ENCODE measurements at places on chromosomes 11 and 22.
A peak's percentile ranks its signal among the peaks of the same experiment; 100 is the strongest.

DNA sequence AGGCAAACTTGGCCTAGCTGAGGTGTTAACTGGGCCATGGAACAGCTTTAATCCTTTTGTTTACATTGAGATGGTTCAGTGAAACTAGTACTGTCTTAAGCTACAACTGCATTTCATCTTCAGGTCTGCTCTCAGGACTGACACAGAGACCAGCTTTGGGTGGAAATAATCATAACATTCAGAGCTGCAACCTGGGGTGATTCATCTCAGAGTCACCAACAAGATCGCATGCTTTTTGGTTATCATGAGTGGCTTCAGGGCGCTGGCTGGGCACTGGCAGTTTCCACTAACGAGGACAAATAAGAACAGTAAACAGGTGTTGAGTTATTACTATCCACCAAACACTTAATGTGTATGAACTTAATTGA is 60.9 kb upstream of the PAX6 start:
- H3K4me1 ChIP-seq, result peaks cover 51% of the 10 kb centered on the region
- H3K27ac ChIP-seq, result no peak overlapping the region
- H3K36me3 ChIP-seq, result no peaks in the 10 kb centered on the region
- H3K4me3 ChIP-seq, result no peak overlapping the region
- DNase-seq, result no peak

GRCh38 chr22:25137577-25138525 is 61.8 kb upstream of the CRYBB3 start:
- DNase-seq, result no peak
- H3K27ac ChIP-seq, result no peak overlapping the region
- no peaks in the 10 kb centered on the region for H3K4me1 ChIP-seq
- no peaks in the 10 kb centered on the region for H3K36me3 ChIP-seq
- no peaks in the 10 kb centered on the region for H3K27me3 ChIP-seq

- H3K27me3 ChIP-seq, result no peaks in the 10 kb centered on the region
- H3K4me1 ChIP-seq, result peaks cover 6% of the 10 kb centered on the region
- no peak overlapping the region for H3K27ac ChIP-seq
- H3K4me3 ChIP-seq, result no peak overlapping the region
- DNase-seq, result no peak
- no peaks in the 10 kb centered on the region for H3K36me3 ChIP-seq
These were observed 86.3 kb downstream of the SNX19 start for GRCh38 chr11:130829920-130830511.

DNA sequence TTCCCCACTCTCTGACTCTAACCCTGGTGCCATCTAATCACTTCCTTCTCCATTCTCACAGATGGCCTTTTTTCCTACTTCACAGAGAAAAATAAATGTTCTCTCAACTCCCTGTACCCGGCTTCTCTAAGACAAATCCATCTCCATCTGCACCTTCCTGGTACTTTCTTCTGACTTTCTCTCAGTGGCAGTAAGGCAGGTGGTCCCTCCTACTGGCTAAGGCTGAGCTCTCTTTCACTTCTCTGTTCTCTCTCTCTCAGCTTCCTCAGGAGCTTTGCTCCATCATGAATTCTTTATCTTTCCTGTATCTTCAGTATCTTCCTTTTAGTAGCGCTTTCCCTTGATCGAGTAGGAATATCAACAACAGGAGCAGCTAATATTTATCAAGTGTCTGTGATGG is 421.6 kb downstream of the TMEM135 start:
- H3K27ac ChIP-seq, result no peak overlapping the region
- DNase-seq, result no peak
- no peaks in the 10 kb centered on the region for H3K4me1 ChIP-seq
- H3K27me3 ChIP-seq, result no peaks in the 10 kb centered on the region
- H3K4me3 ChIP-seq, result no peak overlapping the region
- no peaks in the 10 kb centered on the region for H3K36me3 ChIP-seq

DNA sequence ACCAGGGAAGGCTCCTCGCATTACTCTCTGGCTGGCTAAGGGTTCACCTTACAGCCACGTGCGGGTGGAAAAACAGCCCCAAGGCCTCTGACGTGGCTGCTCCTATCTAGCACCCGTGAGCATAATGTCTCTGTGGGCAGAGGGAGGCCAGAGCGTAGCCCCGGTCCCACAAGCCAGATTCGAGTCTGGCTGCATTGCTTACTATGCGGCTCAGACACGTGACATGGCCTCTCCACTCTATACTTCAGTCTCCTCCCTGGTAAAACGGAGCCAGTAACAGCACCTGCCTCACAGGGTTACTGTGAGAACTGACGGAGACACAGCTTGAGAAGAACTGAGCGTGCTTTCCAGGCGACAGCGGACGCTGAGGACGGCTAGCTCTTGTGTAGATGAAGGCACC is 105.8 kb upstream of the BID start:
- H3K27me3 ChIP-seq, result no peaks in the 10 kb centered on the region
- no peaks in the 10 kb centered on the region for H3K36me3 ChIP-seq
- H3K4me1 ChIP-seq, result no peaks in the 10 kb centered on the region
- H3K4me3 ChIP-seq, result no peak overlapping the region
- H3K27ac ChIP-seq, result no peak overlapping the region

GRCh38 chr11:19380375-19380774 is 139.6 kb upstream of the E2F8 start:
- no peaks in the 10 kb centered on the region for H3K27me3 ChIP-seq
- H3K4me3 ChIP-seq, result no peak overlapping the region
- H3K27ac ChIP-seq, result no peak overlapping the region
- DNase-seq, result no peak
- H3K36me3 ChIP-seq, result no peaks in the 10 kb centered on the region

DNA sequence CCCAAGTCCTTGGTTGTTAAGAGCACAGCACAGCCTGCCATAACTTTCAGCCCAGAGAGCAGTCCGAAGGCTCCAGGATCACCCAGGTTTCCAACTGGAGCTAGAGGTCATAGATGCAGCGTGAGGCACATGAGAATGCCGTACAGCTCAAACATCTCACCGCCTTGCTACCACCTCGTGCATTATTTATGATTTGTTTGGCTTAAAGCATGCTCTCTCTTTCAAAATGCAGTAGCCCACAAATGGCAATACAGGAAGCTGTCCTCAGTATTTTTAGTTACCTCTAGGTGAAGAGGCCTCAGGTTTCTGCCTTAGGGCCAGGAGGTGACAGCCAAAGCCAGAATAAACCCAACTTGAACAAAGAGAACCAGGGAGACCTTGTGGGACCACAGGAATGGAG is 14.4 kb downstream of the SCN3B start:
- DNase-seq, result no peak
- H3K27ac ChIP-seq, result no peak overlapping the region
- H3K36me3 ChIP-seq, result no peaks in the 10 kb centered on the region

DNA sequence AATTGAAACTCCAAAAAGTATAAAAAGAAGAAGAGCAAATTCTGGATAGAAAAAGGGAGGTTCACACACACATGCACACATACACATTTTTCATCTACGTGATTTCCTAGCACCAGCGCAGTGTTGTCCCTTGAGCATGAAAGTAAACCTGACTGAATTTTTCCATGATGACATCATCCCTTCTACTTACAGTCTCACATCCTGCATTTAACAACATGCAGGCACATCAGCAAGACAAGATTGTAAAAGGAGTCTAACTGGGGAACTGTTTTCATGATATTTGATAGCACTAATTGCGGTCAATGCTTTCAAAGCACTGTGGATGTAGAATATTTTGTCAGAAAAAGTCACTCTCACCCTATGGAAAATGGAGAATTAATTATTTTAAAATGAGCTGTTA is 36.6 kb downstream of the GAS2 start:
- H3K27ac ChIP-seq, result no peak overlapping the region
- H3K36me3 ChIP-seq, result no peaks in the 10 kb centered on the region
- peak; percentile 3 for DNase-seq
- H3K27me3 ChIP-seq, result no peaks in the 10 kb centered on the region
- no peak overlapping the region for H3K4me3 ChIP-seq
- no peaks in the 10 kb centered on the region for H3K4me1 ChIP-seq

DNA sequence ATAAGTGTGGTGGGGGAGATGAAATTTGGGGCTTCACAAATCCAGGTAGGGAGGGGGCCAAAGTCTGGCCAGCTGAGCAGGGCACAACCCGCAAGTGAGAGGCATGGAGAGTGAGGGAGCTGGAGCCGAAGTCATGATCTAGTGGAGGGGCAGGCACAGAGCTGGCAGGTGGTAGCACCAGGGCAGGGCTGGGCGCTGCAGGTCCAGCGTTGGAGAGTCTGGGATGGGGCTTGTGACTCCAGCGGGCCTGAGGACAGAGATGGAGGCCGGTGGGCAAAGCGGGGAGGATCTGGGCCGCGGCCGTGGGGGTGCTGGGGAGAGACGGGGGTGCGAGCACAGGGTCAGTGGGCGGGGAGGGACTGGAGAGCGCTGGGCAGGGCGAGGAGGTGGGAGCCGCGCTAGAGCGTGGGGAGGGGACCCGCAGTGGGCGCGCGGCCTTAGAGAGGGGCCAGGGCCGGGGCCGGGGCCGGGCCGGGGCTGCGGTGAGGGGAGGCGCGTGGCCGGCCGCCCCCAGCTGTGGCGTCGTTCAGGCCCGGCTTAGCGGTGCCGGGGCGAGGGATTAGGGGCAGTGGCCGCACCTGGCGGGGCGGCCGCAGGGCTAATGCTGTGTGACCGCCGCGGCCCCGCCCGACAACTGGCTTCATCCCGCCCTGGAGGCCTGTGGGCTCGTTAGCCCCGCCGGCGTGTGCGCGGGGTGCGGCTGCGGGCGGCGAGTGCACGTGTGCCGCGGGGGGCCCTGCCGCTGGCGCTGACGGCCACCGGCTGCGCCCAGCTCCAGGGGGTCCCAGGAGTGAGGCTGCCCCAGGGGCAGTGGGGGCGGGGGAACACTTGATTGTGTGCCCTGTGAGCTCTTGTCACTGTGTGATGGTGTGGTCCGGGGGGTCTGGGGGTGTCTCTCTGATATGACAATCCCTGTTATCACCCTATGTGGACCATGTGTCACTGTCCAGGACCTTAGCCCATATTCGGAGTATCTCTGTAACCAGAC is 23.6 kb upstream of the MYOD1 start:
- peaks cover 20% of the 10 kb centered on the region for H3K4me1 ChIP-seq
- no peak overlapping the region for H3K27ac ChIP-seq
- DNase-seq, result peak; percentile 85
- H3K27me3 ChIP-seq, result peaks cover 71% of the 10 kb centered on the region
- H3K4me3 ChIP-seq, result peak overlapping the region; percentile 39

- no peak overlapping the region for H3K27ac ChIP-seq
- no peaks in the 10 kb centered on the region for H3K36me3 ChIP-seq
- no peaks in the 10 kb centered on the region for H3K4me1 ChIP-seq
These were observed 83.0 kb downstream of the TRAF6 start for GRCh38 chr11:36427079-36427478.

GRCh38 chr11:103970701-103971249 is 65.7 kb upstream of the DDI1 start:
- H3K4me1 ChIP-seq, result no peaks in the 10 kb centered on the region
- no peaks in the 10 kb centered on the region for H3K27me3 ChIP-seq

DNA sequence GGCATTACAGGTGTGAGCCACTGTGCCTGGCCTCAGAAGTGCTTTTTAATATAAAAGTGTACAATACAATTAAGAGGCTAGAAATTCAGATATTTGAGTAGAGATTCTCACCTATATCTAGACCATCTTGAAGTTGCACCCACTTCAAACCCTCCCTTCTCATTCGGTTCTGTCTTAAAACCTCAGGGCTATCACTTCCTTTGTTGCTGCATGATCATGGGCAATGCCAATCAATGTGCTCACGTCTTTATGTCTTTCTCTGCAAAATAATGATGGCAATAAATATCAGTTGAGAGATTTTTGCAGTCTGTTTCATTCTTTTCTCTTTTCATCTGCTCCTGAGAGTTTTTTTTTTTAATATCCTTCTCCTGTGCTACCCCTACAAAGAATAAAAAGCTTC is 9.3 kb upstream of the NUP160 start:
- H3K27me3 ChIP-seq, result no peaks in the 10 kb centered on the region
- no peaks in the 10 kb centered on the region for H3K4me1 ChIP-seq
- H3K27ac ChIP-seq, result no peak overlapping the region

- H3K4me3 ChIP-seq, result no peak overlapping the region
- no peaks in the 10 kb centered on the region for H3K4me1 ChIP-seq
- H3K27me3 ChIP-seq, result no peaks in the 10 kb centered on the region
These were observed 378.9 kb upstream of the ARHGAP42 start for GRCh38 chr11:100308202-100308601.

DNA sequence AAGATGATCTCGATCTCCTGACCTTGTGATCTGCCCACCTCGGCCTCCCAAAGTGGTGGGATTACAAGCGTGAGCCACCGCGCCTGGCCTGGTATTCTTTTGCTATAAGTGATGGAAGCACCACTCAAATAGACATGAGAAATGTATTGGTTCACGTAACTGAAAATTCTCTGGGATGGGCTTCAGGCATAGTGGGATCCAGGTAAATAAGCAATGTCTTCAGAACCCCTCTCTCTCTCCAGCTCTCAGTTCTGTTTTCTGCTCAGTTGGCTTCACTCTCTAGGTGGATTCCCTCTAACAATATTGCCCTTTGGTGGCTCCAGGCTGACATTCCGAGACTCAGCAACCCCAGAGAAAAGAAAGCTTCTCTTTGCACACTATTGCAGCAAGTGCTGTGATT is 889 bp upstream of the LHFPL7 start:
- no peak for DNase-seq
- no peak overlapping the region for H3K4me3 ChIP-seq
- peaks cover 5% of the 10 kb centered on the region for H3K4me1 ChIP-seq
- H3K36me3 ChIP-seq, result no peaks in the 10 kb centered on the region

DNA sequence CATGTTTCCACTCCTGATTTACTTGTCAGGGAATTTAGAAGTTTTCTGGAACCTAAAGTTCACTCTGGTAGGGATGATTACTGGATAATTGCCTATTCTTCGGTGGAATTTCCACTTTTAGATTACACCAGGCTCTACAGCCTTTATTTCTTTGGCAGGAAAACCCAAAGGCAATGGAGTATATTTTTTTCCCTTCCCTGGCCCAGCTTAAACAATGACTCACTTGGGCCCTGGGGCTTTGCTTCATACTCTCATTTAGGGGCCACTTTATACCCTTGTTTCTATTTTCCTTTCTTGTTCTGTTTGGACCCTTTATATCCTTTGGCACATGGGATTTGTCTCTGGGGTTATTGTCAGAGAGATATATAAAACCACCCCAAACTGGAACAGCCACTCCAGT is 114.7 kb downstream of the CSTPP1 start:
- H3K36me3 ChIP-seq, result no peaks in the 10 kb centered on the region
- no peak for DNase-seq
- H3K27me3 ChIP-seq, result no peaks in the 10 kb centered on the region
- H3K4me3 ChIP-seq, result no peak overlapping the region

DNA sequence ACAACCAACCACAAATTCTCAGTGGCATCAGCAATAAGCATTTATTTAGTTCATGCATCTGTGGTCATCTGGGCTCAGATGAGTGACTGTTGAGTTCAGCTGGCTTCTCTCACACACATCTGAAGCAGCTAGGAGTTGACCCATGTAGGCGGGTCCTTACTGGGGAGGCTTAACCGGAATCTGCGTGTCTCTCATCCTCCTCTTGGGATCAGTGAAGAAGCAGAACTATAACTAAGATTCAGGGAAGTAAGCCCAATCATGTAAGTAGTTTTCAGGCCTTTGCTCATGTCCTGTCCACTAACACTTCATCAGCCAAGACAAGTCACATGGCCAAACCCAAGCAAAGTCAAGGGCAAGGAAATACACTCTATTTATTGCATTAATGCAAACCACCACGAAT is 236.2 kb downstream of the C11orf87 start:
- no peaks in the 10 kb centered on the region for H3K4me1 ChIP-seq
- H3K27me3 ChIP-seq, result no peaks in the 10 kb centered on the region
- no peaks in the 10 kb centered on the region for H3K36me3 ChIP-seq
- H3K4me3 ChIP-seq, result no peak overlapping the region
- no peak overlapping the region for H3K27ac ChIP-seq
